ENCODE measurements at places on chromosomes 7 and 10.

GRCh38 chr10:69327463-69328379 lies 49.4 kb downstream of the HK1 start:
- peak; percentile 10 for DNase-seq

GRCh38 chr10:49072166-49072885 lies 43.0 kb downstream of the VSTM4 start:
- DNase-seq: no peak

- DNase-seq: peak; percentile 41
These were observed 52.9 kb downstream of the CYP26A1 start for GRCh38 chr10:93126483-93127052.

DNA sequence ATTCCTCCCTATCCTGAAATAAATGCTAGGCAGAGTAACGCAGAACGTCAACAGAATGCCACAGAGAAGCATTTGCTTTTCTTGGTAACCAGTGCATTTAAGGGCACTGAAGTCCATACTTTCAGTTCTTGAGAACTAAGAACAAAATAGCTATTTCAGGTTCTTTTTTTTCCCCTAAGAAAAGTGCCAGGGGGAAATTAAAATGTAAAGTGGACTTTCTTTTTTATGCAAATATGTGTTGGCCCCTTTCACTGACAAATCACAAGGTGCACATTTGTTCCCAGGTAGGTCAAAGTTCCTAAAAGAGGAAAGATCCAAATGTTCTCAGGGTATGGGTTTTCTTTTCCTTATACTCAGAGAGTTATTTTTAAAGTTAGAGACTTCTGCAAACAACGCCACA lies 151.5 kb downstream of the HPSE2 start:
- no peak for DNase-seq
